CD4-positive, alpha-beta T cell treated with Interleukin-12 subunit alpha and Interleukin-12 subunit beta, for 1 hour (primary cell): ENCODE measurements at places on chromosomes 7 and 10.

DNA sequence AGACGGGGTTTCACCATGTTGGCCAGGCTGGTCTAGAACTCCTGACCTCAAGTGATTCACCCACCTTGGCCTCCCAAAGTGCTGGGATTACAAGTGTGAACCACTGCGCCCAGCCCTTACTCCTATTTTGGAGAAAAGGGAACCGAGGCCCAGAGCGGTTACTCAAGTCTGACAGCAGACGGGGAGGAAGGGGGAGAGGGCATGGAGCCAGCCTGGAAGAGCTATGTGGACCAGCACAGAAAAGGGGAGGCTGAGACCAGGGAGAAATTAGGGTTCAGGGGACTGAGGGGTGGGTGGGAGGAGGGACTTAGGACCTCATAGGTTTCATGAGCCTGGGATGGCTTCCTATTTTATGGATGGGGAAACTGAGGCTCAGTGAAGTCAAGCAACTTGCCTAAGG is 1.5 kb downstream of the SFRP5 start:
- DNase-seq, result no peak

- DNase-seq, result no peak
Measured at GRCh38 chr10:90167174-90168064, 466.0 kb downstream of the KIF20B start.

DNA sequence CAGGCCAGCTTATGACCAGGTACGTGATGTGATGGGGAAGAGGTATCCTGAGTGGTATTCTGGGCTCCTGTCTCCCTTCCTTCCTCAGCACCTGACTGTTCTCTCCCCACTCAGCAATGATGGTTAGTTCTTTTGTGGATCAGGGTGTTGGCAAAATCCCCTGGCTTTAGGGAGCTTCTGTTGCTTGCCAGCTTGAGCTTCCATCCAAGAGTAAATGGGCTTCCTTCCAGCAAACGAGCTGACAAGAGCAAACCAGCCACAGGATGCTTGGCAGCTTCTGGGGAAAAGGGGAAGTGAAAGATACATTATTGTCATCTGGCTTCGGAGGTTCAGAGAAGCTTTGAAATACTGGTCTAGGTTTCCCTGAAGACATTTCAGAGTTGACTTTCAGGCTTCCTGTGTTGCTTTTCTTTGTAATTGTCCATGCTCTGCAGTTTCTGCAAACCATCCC is 5.2 kb downstream of the DUSP5 start:
- peak; percentile 33 for DNase-seq

- DNase-seq, result no peak
Measured at GRCh38 chr10:102172288-102172687, 20.1 kb downstream of the NOLC1 start.

DNA sequence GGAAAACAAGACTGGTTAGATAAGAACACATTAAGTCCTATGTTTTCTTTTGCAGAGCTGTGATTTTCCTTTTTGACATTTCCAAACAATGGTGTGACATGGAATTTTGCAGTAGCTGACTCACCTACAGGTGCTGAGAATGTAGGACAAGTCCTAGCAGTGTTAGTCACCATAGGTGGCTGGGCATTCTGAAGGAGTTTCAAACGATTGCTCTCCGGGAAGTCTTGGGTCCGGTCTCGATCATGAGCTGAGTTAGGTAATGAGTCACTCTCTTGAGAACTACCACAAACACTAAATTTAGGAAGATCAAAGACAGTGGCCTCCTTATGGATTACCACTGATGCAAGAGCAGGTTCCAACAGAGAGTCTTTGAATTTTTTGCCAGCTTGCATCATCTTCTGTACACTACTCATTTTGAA is 3.6 kb downstream of the FIGNL1 start:
- DNase-seq, result no peak
